ENCODE measurements at places on chromosomes 4 and X.
A peak's percentile ranks its signal among the peaks of the same experiment; 100 is the strongest.

DNA sequence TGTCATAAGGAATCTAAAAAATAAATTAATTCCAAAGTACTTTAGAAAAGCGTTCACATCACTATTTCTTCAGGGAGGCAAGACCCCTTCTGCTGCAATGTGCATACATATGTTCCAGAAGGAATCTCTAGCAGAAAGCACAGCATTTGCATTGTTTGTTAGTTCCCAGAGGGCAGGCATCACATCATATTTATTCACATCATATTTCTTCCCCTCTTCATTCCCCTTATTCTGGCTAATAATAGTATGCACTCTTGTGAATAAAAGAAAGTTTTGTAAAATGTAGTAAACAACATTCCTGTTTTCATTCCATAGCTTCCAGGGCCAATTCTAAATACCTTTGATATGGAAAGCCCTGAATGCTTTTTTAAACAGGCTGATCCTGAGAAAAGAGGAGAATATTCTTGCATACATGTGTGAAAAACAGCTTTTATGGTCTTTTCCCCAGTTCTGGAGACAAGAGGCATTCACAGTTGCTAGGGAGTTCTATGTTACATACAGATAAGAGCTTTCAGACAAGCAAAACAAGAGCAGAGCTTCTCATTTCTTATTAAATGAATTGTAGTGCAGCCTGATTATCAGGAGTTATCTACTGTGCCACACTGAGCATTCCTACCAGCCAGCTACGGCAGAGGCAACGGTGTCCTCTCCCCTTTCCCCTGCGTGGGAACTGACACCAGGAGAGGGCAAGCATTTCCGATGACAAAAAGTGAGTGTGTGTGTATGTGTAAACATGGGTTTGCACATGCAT, 15.2 kb downstream of the GATB start:
- DNase-seq: no peak

- no peak for DNase-seq
These were observed 180.6 kb upstream of the NUDT6 start for GRCh38 chr4:123102897-123103471.

- DNase-seq: no peak
These were observed 195.1 kb downstream of the MAGEB5 start for GRCh38 chrX:26411045-26411444.

DNA sequence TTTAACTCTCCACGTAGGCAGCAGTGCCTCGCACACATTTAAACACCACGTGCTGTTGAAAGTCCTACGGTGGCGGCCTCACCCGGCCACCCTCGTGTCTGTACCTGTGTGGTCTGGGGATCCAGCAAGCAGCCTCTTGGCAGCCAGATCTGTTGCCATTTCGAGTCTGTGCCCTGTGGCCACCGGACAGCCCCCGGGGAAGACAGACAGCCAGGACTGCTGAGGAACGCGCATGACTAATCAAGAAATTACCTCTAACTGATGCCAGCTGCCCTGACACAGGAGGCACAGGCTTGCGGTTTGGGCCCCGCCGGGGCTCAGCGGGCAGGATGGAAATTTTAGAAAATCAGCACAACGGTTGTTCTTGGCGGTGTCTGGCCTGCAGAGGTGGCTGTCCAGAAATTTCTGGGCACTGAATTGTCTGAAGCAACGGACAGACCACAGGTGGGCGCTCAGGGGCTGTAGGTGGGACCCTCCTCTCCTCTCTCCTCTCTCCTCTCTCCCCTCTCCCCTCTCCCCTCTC, 15.6 kb upstream of the ASMTL start:
- peak; percentile 64 for DNase-seq

DNA sequence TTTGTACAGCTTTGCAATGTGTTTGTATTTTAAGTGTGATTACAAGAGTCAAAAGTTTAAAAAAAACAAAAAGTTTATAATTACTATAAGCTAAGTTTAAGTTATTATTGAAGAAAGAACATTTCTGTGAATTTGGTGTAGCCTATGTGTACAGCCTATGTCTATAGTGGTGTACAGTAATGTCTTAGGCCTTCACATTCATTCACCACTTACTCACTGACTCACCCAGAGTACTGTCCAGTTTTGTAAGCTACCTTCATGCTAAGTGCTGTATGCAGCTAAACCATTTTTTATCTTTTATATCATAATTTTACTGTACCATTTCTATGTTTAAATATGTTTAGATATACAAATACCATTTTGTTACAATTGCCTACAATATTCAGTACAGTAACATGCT, 182.3 kb downstream of the RPA4 start:
- no peak for DNase-seq

DNA sequence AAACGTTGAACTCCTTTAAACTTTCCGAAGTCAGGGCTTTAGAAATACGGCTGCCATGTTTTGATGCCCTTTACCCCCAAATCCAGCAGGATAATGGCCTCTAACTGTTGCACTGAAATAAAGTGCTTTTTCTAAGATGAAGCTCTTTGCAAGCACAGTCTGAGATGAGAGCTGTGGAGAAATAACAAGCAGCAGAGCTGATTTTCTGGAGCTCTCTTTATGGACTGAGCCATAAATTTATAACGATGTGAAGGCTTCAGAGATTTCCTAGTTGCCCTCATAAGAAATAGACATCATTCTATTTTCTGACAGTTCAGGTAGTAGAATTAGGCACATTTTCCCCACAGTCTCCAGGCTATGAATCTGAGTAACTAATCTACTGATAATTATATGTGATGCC, 567.3 kb downstream of the PDHA2 start:
- no peak for DNase-seq

GRCh38 chrX:129108936-129109335, 414.4 kb downstream of the SMARCA1 start:
- no peak for DNase-seq

DNA sequence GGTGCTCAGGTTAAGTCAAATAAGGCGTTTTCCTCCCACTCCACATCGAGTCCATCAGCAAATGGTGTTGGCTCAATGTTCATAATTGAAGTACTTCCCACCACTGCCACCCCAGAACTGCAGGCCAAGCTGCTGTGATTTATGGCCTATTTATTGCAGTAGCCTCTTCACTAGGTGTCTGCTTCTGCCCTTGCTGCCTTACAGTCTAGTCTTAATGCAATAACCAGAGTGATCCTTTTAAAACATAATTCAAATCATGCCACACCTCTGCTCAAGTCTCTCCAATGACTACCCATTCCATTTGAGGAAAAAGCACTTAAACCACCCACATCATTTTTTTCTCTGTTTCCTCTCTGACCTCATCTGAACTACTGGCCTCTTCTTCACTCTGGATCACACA, 220.3 kb downstream of the KCNIP4 start:
- DNase-seq: no peak

- DNase-seq: no peak
These were observed 19.8 kb upstream of the LGI2 start for GRCh38 chr4:25050370-25051078.

DNA sequence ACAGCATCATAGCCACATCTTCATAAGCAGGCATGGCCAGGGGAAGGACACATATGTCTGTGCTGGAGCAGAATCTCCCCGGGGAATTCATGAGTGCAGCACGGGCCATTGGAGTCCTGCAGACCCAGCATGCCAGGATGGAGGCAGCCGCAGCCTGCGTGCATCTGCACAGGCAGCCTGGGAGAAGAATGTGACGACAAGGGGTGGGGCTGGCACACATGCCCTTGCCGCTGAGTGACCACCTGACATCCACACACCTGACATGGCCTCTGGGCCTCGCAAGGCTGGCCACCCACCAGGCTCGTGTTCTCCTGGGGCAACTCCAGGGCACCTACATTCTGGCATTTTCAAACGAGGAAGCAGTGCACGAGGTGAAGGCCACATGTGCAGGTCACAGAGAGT, 66.2 kb upstream of the AFAP1 start:
- DNase-seq: no peak

DNA sequence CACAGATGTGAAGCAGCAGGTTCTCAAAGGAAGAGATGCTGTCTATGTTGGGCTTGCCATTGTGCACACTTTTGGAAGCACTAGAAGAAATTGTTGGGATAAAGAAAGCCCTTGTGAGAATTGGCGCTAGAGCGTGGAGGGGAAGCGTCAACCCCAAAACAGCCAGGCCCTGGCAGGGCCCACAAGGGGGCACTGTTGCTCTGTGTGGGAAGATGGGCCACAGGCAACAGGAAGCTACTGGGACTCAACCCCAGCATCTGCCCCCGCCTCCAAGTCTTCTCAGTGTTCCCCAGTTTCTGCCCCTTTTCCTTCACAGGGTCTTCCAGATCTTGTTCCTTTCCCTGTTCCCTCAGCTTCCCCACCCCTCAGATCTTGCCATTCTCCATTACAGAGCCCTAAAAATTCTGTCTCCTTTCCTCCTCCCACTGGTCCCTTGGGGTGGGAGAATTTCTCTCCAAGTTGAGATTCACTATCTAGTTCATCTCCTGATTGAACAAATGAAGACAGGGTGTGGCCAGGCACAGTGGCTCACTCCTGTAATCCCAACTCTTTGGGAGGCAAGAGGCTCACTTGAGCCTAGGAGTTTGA, 85.5 kb downstream of the STARD8 start:
- peak; percentile 88 for DNase-seq
